Right ventricle myocardium inferior (tissue), 1 donor: ENCODE measurements at places on chromosomes 7 and 10.
A peak's percentile ranks its signal among the peaks of the same experiment; 100 is the strongest.

DNA sequence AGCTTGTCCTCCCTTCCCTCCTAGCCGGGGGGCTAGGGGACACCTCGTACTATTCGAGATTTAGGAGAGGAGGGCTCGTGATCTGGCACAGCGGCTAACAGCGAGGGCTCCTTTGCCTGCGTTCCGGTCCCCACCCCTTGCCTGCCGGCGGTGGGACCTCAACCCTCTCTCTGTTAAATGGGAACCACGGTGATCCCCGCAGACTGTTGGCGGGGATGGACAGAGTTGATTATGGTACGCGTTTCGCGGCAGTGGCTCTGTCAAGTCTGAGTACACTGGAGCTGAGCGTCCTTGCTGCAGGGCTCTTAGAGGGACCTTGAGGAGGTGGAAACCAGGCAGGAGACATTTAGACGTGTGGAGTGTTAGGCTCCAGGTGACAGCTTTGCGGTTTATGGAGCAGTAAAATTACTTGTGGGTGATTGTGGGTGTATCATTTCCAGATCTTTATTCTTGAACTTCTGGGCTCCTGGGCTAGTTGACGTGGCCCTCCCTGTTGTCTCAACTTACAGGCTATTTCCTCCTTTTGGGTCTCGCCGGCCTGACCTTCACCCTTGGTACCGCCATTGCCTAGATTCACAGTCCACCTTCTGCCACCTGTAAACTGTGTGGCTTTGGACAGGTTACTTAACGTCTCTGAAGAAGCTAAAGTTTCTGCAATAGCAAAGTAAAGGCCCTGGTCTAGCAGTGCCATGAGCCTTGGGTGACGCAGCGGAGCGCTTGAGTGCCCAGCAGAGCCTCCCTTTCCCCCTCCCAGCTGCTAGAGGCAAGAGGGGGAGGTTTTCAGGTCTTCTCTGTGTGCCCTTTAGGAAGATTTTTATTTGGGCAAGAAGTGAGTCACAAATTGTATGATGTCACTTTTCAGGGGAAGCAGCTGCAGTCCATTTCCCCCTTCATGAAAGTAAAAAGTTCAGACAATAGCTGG lies 739 bp downstream of the CASP7 start:
- DNase-seq = peak; percentile 69

DNA sequence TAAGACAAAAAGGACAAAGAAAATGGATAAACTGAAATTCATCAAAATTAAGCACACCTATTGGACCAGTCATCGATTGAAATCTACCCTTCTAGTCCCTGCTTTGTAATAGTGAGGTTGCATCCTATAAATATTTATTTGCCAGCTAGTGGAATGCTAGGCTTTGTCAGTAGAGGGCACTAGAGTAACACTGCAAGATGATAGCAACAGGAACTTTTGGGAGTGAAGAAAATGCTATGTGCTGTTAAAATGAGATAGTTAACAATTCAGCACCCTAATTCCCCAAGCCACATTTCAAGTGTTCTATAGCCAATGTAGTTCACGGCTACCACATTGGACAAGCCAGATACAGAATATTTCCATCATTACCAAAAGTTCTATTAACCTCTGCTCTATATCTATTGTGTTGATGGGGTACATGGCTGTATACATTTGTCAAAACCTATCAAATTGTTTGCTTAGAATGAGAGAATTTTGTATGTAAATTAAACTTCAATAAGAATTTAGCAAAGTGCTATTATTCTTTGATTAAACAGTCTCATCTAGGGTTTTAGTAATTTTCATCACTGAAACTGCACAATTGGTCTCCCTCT lies 69.8 kb downstream of the LSMEM1 start:
- DNase-seq = no peak

GRCh38 chr10:63173468-63174232 lies 40.5 kb downstream of the NRBF2 start:
- DNase-seq = no peak

GRCh38 chr7:96205665-96206064 lies 116.2 kb downstream of the SLC25A13 start:
- DNase-seq = no peak

DNA sequence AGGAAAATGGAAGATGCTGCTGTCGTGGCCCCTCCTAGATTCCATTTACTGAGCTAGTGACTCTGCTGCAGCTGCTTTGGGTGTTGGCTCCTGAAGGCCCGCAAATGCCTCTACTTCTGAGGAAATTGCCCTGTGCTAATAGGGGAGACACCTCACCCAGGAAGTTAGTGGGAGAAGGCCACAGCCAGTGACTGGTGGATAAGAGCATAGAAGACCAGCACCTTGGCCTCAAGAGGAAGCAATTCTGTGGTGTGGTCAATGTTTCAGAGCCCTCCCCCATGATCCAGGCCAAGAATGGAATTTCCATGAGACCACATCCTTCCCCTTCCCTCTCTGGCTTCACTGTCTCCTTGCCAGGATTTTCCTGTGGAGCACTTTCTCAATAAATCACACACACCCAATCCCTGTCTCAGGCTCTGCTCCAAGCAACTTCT lies 25.0 kb upstream of the FZD1 start:
- DNase-seq = no peak

DNA sequence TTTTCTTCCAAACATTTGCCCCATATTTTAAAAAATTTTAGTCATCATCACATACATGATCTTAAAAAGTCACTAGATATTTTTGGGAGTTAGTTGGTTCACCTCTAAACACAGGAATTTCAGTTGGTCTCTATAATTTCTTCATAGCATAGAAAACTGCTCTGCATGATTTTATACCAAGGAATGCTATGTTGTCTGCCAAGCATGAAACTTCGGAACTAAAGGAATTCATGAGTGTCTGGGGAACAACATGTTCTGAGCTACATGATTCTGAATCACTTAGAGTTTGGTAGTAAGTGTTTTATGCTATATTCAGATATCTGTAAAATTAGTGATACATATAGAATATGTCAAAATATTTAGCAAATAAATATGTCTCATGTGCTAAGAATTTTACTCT lies 957.8 kb downstream of the GATA3 start:
- no peak for DNase-seq

- DNase-seq = no peak
Measured at GRCh38 chr10:110563132-110563531, 4.4 kb upstream of the SMC3 start.

DNA sequence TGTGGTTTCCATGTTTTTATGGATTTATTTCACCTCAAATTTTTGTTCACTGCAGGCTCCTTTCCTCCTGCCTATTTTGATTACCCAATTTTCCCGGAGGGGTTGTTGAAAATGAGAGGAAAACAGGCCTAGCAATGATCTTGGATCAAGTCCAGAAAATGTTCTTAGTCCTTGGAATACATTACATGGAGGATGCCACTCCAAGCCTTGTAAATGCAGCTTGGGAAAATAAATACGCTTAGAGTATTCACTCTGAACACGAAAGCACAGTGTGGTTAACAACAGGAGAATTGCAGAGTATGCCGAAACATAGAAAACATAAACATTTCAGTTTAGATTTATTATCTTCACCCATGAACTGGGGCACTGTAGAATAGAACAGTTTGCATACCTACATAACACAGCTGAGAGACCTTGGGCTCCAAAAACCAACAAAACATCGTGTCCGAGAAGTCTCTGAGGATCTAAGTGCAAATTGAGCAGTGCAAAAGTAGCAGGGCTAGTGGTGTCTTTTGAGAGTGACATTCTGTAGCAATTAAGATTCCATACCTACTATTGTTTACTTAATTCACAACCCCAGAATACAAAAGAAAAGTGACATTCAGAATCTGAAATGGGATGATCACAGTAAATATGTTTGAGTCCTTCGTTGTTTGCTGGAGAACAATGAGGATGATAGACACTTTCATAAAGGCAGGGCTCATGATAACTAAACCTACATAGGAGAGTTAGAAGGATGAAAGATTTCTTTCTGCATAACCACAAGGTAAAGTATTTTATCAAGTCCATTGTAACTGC lies 7.6 kb upstream of the CD36 start:
- no peak for DNase-seq

DNA sequence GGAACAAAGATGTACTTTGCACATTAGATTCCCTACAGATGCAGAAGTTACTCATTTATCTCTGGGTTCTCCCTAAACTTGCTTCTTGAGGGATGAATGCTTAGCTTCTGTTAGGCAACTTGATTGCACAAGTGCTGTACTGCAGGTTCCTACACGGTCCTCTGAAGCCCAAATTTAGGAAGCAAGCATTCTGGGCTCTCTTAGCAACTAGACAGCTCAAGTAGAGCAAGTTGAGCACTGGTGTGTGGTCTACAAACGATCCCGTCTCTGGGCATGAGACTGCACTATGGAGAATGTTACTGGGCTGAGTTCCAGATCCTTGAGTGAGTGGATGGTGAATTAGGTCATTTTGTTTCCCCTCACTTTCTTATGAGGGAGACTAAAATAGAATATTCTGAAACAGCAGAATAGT lies 14.3 kb downstream of the SEMA3D start:
- no peak for DNase-seq

DNA sequence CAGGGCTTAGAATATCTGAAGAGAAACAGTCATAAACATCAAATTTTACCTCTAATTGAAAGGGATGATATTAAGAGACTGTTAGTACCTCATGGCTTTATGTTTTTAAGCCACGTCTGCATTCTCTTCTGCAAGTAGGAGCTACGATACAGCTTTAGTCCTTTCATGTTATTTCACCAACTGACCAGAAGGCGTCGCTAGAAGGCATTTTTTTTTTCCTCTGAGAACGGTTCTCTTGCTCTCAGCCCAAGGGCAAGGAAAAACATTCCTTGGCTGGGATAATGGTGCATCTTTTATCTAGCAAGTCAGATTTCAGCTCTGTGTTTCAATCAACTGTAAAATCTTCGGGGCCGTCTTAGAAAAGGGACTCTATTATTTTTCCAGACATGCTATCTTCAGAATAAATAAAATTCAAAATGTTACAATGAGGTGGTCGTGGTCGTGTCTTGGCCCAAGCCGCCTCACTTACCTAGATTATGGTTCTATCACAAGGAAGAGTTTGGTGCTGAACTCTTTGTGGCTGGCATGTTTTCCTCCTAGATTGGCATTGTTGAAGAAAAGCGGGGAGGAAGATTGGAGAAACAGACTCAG lies 41.6 kb upstream of the LYZL2 start:
- DNase-seq = no peak

- DNase-seq = no peak
Measured at GRCh38 chr10:79350407-79351154, 3.3 kb downstream of the PPIF start.

- DNase-seq = no peak
Measured at GRCh38 chr7:24472093-24472492, 101.2 kb upstream of the PALS2 start.

DNA sequence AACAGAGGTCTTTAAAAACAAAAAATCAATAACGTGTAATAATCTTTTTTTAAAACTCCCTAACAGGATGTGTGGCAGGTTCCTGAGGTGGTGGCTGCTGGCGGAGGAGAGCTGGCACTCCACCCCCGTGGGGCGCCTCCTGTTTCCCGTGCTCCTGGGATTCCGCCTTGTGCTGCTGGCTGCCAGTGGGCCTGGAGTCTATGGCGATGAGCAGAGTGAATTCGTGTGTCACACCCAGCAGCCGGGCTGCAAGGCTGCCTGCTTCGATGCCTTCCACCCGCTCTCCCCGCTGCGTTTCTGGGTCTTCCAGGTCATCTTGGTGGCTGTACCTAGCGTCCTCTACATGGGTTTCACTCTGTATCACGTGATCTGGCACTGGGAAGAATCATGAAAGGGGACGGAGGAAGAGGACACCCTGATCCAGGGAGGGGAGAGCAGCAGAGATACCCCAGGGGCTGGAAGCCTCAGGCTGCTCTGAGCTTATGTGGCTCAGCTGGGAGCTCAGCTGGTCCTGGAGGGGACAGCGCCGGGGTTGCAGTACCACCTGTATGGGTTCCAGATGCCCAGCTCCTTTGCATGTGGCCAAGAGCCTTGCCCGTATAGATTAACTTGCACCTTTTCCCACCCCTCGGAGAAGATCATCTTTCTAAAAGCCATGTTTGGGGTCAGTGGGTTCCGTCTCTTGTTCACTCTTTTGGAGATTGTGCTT lies 16.7 kb upstream of the AZGP1 start:
- DNase-seq = no peak

GRCh38 chr10:125871338-125871737 lies 9.8 kb downstream of the DHX32 start:
- no peak for DNase-seq

- DNase-seq = peak; percentile 45
Measured at GRCh38 chr7:570801-571070, 51.1 kb upstream of the PDGFA start.

DNA sequence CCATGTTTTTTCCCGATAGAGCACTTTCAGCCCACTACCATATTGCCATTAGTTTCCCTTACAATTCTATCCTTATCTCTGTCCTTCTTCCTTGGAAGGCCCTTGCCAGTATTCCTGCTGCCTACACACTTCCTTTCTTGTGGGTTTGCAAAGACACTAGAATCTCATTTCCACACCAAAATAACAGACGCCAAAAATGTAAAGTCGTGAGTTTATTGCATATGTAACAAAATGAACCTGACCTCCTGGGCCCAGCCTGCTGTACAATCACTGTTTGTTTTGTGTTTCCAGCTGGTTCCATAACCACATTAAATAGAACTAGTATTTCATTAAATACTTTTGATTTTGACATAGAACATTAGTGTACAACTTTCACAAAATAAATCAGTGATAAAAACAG lies 116.7 kb downstream of the SMURF1 start:
- no peak for DNase-seq

DNA sequence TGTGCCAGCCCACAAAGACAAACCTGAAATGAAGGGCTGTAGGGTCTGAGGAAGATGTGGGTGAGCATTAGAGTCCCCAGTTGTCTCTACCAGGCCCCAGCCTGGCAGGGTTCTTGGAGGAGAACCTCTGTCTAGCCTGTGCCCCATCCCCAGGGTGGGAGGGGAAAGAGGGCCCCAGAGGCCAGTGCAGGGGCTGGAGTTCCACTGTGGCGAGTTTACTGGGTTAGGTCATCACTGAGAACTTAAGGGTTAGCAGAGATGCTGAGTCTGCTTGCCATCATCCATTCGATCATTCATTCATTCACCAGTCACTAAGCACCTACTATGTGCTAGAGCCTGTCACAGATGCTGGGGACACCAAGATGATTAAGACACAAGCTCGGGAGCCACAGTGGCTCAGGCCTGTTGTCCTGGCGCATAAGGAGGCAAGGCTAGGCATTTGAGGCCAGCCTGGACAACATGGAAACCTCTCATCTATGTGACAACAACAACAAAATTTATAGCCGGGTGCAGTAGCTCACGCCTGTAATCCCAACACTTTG lies 2.6 kb downstream of the ANKRD2 start:
- DNase-seq = peak; percentile 43

GRCh38 chr10:117126034-117126433 lies 12.0 kb downstream of the VAX1 start:
- no peak for DNase-seq

- DNase-seq = no peak
Measured at GRCh38 chr10:83917537-83918506, 221.5 kb upstream of the GHITM start.
